ENCODE measurements at places on chromosomes 12 and 14.

DNA sequence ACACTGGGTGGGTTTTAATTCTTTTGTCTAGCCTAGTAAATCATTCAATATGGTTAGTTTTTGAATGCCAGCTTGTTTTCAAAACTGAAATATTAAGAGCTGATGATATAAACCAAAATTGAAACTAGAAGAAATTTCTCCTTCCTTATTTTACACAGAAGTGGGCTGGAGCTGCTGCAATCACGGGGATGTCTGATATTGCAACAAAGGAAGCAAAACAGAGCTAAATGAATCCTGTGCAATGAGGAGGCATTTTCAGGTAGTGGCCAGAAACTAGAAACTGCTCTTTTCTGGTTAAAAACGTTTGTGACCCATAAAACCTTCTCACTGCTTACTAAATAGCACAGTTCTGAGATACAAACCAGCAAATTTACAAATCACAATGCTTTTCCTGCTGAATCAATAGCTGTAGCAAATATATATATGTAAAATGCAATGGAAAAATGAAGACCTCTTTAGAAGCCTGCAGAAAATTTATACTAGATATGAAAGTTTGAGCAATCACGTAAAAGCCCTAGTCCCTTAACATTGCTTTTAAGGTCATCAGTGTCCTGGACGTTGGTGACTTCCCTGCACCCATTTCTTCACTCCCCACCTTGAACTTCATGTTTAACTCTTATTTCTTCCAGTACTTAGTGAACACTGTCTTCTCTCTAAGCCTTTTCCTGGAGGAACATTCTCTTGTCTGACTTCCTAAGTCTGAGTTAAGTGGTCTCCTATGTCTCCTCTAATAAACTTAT lies 15.9 kb upstream of the LRRK2 start:
- H3K4me3 ChIP-seq = no peak overlapping the region
- no peak for DNase-seq
- H3K36me3 ChIP-seq = no peaks in the 10 kb centered on the region
- no peaks in the 10 kb centered on the region for H3K27me3 ChIP-seq
- H3K4me1 ChIP-seq = no peaks in the 10 kb centered on the region

DNA sequence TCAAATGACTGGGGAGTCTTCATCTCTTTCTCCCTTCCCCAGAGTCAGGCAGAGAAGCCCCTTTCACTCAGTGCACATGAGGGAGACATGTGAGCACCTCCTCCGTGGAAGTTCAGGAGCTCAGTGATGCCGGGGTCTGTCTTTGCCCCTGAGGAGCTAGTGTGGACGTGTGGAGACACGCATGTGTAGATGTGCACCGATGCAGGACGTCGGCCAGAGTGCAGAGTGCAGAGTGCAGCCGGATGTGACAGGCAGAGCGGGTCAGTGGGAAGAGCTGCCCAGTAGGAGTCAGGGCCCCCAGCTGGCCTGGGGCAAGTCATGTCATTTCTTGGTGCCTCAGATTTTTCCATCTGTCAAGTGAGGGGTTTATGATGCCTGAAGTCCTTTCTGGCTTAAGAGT lies 20.7 kb downstream of the TSPAN9 start:
- no peaks in the 10 kb centered on the region for H3K36me3 ChIP-seq
- no peak overlapping the region for H3K4me3 ChIP-seq
- no peak overlapping the region for H3K27ac ChIP-seq
- H3K4me1 ChIP-seq = peaks cover 6% of the 10 kb centered on the region
- no peak for DNase-seq

DNA sequence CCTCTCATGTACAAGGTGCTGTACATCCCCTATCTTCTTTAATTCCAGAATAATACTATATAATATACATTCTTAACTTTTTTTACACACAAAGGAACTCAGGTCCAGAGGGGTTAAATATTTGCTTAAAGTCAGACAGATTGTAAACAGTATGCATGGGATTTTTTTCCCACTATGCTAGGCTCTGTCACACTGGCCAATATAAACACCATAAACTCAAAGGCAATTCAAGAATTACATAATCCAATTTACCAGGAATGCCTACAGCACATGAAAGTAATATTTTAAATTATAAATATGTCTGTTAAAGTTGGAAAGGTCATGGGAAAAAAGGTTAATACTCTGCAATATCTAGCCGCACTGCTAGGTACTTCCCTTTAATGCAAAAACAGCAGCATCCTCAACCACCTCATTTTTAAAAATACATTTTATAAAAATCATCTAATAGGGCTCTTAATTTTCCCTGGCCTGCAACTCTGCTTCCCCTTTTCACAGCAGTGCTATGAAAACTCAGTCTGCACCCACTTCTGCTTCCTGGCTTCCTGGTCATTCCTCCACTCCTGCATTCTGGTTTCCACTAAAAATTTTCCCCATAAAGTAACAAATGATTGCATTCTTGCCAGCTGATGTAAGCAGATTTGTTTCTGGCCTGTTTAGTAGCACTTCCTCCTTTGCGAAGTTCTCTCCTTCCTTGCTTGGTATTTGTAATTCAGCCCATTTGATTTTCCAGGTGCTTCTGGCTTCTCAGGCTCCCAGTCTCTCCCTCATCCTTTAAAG lies 128.1 kb downstream of the ITPR2 start:
- H3K27ac ChIP-seq = no peak overlapping the region
- no peaks in the 10 kb centered on the region for H3K4me1 ChIP-seq

DNA sequence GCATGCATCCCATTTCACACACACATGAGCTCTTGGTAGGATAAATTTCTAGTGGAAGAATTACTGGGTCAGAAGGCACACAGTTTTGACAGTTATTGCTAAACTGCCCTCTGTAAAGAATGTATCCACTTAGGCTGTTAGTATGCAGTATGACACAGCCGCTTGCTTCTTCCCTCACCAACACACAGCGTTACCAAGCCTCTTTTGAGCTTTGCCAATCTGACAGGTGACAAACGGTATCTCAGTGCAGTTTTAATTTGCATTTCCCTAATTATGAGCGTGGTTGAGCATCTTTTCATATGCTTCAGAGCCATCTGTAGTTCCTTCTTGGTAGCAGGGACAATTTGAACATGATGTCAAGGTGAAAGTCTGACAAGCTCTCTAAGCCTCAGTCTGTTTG lies 42.9 kb downstream of the HRK start:
- DNase-seq = no peak
- no peak overlapping the region for H3K27ac ChIP-seq
- H3K36me3 ChIP-seq = no peaks in the 10 kb centered on the region
- no peak overlapping the region for H3K4me3 ChIP-seq
- H3K4me1 ChIP-seq = no peaks in the 10 kb centered on the region

GRCh38 chr14:63388766-63389431 lies 70.2 kb upstream of the GPHB5 start:
- no peak overlapping the region for H3K27ac ChIP-seq
- H3K36me3 ChIP-seq = peaks cover 23% of the 10 kb centered on the region
- DNase-seq = peak; percentile 10
- H3K27me3 ChIP-seq = no peaks in the 10 kb centered on the region
- H3K4me3 ChIP-seq = no peak overlapping the region

DNA sequence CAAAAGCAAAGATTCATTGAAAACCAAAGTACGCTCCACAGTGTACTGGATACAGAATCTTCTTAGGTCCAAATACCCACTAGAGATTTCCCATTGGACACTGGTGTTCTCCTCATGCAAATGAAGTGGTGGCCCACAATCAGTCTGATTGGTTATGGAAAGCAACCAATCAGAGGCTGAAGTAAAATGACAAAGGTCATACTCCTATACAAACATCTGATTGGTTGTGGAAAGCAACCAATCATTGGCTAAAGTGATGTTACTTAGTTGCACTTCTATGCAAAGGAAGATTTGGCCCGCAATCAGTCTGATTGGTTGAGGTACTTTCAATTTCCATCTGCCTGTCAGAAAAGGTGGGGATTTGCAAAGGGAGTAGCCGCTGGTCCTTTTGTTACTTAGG lies 1.3 kb upstream of the WASHC3 start:
- H3K4me1 ChIP-seq = no peaks in the 10 kb centered on the region
- no peak for DNase-seq

GRCh38 chr12:2332236-2332635 lies 279.4 kb downstream of the CACNA1C start:
- H3K27me3 ChIP-seq = no peaks in the 10 kb centered on the region
- H3K27ac ChIP-seq = no peak overlapping the region
- DNase-seq = no peak
- no peaks in the 10 kb centered on the region for H3K36me3 ChIP-seq

- H3K27ac ChIP-seq = no peak overlapping the region
- H3K36me3 ChIP-seq = no peaks in the 10 kb centered on the region
- H3K4me3 ChIP-seq = no peak overlapping the region
- H3K27me3 ChIP-seq = no peaks in the 10 kb centered on the region
- no peaks in the 10 kb centered on the region for H3K4me1 ChIP-seq
Observed at GRCh38 chr12:93886533-93887511, 209.6 kb downstream of the CRADD start.

DNA sequence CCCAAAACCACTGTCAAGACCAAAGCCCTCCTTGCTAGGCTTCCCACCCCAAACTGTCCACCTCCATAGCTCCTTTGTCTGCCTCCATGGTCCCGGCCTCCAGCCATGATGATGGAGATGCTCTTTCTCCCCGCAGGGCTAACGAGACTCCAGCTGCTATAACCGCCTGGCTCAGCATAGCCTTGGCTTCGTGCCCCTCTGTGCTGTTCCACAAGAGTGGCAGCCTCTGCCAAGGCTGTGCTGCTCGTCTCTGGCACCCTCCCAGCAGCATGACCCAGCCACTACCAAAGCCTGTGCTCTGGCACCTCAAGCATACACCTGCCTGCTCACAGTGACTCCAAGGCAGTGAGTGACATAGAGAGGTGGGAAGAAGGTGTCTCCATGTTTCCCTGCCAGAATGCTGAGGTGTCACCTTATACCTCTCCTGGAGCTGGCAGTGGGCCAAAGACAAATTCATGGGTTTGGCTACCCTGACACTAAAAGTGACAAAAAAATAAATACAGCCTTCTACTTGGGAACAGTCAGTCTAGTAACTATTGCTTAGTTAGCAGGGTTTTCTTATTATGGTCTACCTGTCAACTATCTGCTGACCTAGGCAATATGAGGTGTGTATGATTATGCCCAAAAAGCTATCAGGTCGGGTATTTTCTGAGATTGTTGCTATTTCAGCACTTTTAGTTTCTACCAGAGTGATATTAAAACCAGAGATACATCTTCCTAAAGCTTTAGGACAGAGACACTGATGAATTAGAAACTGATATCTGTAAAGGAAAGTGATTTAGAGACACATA lies 16.1 kb upstream of the KRT73 start:
- peaks cover 14% of the 10 kb centered on the region for H3K4me1 ChIP-seq
- no peak overlapping the region for H3K4me3 ChIP-seq
- no peaks in the 10 kb centered on the region for H3K36me3 ChIP-seq
- H3K27ac ChIP-seq = no peak overlapping the region

DNA sequence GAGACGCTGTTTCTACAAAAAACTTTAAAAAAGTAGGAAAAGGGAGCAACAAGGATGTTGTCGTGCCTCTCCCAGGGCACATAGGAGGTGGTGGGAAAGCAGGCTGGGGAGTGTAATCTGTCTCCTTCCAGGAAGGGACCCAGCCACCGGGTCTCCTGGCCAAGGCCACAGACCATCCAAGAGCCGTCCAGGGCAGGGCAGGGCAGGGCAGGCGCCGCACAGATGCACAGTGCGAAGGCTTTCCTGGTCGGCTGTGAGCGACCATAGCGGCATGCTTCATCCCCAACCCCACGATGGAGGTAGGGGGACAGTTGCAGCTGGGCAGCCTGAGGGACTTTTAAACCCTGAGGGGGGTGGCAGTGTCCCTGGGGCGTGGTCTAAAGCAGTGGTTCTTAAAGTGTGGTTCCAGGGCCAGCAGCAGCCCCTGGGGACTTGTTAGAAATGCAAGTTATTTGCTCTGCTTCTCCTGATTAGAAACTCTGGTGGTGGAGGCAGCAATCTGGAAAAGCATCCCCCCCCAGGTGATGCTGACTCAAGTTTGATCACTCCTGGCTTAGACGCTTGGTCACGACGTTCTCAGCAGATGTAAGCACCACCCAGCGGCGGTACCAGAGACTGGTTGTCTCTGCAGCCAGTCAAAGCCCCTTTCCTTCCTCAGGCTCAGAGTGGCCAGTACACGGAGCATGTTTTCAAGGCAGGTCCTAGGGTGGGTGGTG lies 197.4 kb upstream of the PRMT8 start:
- no peaks in the 10 kb centered on the region for H3K27me3 ChIP-seq
- no peak overlapping the region for H3K27ac ChIP-seq
- no peaks in the 10 kb centered on the region for H3K4me1 ChIP-seq
- H3K4me3 ChIP-seq = no peak overlapping the region
- H3K36me3 ChIP-seq = no peaks in the 10 kb centered on the region

DNA sequence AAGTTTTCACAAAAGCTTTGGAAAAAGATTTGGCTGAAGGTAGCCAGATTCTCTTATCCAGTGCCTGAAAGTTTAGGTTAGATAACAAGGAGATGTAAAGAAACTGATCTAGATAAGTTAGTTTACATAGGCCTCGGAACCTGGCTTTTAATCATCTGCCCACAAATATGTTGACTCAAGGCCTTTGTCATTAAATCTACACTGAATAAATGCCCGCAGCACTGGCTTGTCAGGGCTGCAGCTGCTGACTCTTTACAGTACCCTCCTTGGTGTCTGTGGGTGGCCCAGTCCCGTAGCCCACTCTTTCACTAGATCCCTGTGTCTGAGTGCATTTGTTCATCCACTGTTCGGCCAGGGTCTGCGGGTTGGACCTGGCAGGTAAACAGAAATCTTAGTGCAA lies 58.0 kb downstream of the TMEM116 start:
- no peak overlapping the region for H3K27ac ChIP-seq
- peaks cover 5% of the 10 kb centered on the region for H3K4me1 ChIP-seq
- H3K27me3 ChIP-seq = no peaks in the 10 kb centered on the region
- H3K4me3 ChIP-seq = no peak overlapping the region

GRCh38 chr14:22541721-22542120 lies 47.3 kb downstream of the DAD1 start:
- peaks cover 100% of the 10 kb centered on the region for H3K4me1 ChIP-seq
- DNase-seq = no peak
- peak overlapping the region; percentile 99 for H3K27ac ChIP-seq
- no peaks in the 10 kb centered on the region for H3K27me3 ChIP-seq
- H3K36me3 ChIP-seq = peaks cover 80% of the 10 kb centered on the region
- peak overlapping the region; percentile 6 for H3K4me3 ChIP-seq

DNA sequence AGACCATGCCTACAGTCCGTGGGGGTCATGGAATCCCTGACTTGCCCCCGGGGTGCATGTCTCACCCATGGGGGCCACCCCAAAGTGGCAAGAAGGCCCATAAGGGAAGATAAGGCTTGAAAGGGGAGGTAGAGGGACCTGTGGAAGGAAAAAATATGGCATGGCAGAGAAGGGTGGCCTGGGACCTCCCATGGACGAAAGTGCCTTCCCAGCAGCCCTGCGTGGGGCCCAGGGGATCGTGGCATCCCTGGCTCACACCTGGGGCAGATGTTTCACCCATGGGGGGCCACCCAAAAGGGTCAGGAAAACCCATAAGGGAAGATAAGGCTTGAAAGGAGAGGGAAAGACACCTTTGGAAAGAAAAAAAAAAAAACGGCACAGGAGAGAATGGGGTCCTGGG lies 264.6 kb downstream of the ALG10 start:
- H3K36me3 ChIP-seq = no peaks in the 10 kb centered on the region
- no peak overlapping the region for H3K4me3 ChIP-seq
- H3K27me3 ChIP-seq = no peaks in the 10 kb centered on the region
- DNase-seq = no peak
- H3K27ac ChIP-seq = no peak overlapping the region
- no peaks in the 10 kb centered on the region for H3K4me1 ChIP-seq

- no peaks in the 10 kb centered on the region for H3K36me3 ChIP-seq
- no peaks in the 10 kb centered on the region for H3K27me3 ChIP-seq
- no peak overlapping the region for H3K4me3 ChIP-seq
- H3K27ac ChIP-seq = no peak overlapping the region
- DNase-seq = no peak
- H3K4me1 ChIP-seq = no peaks in the 10 kb centered on the region
Observed at GRCh38 chr12:52358575-52359350, 8.5 kb downstream of the KRT85 start.

Measured in effector memory CD4-positive, alpha-beta T cell (primary cell).